Heart left ventricle (tissue), 16 donors: ENCODE measurements at places on chromosomes 1 and 21.

DNA sequence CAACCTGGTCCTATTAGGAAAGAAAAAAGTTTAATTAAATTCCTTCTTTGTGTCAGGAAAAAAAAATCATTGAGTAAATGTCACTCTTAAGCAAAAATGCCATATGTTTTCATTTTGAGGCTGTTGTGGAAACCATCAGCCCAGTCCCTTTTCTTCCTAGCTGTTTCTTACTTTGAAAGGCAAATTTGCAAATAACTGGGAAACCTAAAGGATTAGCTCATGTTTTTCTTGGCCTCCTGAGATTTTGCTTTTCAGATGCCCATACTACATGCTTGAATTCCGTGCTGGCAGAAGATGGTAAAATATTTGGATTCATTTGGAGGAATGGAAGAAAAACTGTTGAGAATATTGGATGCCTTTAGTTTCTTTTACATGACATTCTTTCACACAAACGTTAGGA lies 182.1 kb upstream of the ADAMTS5 start:
- H3K36me3 ChIP-seq, result no peaks in the 10 kb centered on the region
- no peaks in the 10 kb centered on the region for H3K27me3 ChIP-seq
- no peaks in the 10 kb centered on the region for H3K4me1 ChIP-seq
- H3K27ac ChIP-seq, result no peak overlapping the region

DNA sequence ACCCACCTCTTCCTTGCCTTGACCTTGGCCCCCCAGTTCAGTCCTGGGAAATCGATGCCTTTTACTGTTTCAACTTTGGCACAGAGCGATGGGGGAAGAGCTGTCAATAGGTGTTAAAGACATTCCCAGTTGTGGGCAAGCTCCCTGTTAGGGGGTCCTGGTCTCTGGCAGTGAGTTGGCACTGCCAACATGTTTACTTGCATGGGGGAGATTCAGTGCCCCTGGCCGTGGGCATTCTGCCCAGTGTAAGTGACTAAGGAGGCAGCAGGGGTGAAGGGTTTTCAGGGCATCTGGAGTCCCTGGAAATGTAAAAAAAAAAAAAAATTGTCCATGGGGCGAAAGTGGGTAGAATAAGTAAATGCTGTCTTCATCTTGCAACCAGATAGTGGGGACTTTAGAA lies 407.0 kb downstream of the PTPRU start:
- no peaks in the 10 kb centered on the region for H3K27me3 ChIP-seq
- H3K4me3 ChIP-seq, result no peak overlapping the region
- no peaks in the 10 kb centered on the region for H3K36me3 ChIP-seq
- H3K4me1 ChIP-seq, result no peaks in the 10 kb centered on the region
- DNase-seq, result no peak
- no peak overlapping the region for H3K27ac ChIP-seq

- H3K27ac ChIP-seq, result no peak overlapping the region
- no peak overlapping the region for H3K4me3 ChIP-seq
- no peak for DNase-seq
- H3K36me3 ChIP-seq, result no peaks in the 10 kb centered on the region
- H3K27me3 ChIP-seq, result no peaks in the 10 kb centered on the region
Observed at GRCh38 chr1:158054721-158055120, 61.3 kb downstream of the KIRREL1 start.

DNA sequence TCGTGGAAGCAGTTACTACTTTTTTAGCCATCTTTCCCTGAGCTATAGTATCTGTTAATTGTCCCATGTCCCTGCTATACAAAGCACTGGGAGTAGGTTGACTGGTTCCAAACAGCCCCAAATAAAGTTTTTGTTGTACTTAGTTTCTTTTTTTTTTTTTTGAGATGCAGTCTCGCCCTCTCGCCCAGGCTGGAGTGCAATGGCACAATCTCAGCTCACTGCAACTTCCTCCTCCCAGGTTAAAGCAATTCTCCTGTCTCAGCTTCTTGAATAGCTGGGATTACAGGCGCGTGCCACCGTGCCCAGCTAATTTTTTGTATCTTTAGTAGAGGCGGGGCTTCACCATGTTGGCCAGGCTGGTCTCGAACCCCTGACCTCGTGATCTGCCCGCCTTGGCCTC lies 3.3 kb downstream of the NCSTN start:
- no peak overlapping the region for H3K4me3 ChIP-seq
- no peaks in the 10 kb centered on the region for H3K27me3 ChIP-seq
- DNase-seq, result no peak
- no peak overlapping the region for H3K27ac ChIP-seq
- H3K36me3 ChIP-seq, result no peaks in the 10 kb centered on the region

DNA sequence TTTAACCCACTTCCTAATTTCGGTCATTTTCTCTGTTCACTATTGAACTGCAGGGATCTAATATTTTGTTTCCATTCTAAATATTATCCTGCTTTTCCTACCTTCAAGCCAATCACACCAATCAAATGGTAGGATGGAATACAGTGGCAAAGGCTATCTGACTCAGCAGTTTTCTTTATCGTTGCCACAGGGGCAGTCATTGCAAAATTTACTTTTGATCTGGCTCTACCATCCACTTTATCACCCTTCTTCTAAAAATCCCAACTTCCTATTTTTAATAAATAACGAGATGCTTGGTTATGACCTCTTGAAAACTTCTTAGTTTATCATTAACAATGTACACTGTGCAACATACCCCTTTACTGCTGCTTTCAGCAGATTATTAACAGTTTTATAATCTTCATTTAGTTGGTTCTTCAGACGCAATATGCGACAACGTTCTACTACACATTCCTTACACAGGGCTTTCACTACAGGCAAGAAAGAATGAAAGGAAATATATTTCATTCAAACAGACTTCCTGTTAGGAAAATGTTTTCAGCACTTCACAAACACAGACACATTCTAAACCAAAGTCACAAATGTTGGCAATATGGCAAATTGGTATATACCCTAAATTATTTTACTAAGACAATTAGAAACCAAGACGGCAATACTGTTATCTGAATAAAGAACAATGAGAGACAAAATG lies 52.3 kb upstream of the RAP1GAP start:
- H3K4me3 ChIP-seq, result no peak overlapping the region
- no peak for DNase-seq
- no peaks in the 10 kb centered on the region for H3K27me3 ChIP-seq
- H3K36me3 ChIP-seq, result peaks cover 25% of the 10 kb centered on the region
- no peak overlapping the region for H3K27ac ChIP-seq
- H3K4me1 ChIP-seq, result no peaks in the 10 kb centered on the region

DNA sequence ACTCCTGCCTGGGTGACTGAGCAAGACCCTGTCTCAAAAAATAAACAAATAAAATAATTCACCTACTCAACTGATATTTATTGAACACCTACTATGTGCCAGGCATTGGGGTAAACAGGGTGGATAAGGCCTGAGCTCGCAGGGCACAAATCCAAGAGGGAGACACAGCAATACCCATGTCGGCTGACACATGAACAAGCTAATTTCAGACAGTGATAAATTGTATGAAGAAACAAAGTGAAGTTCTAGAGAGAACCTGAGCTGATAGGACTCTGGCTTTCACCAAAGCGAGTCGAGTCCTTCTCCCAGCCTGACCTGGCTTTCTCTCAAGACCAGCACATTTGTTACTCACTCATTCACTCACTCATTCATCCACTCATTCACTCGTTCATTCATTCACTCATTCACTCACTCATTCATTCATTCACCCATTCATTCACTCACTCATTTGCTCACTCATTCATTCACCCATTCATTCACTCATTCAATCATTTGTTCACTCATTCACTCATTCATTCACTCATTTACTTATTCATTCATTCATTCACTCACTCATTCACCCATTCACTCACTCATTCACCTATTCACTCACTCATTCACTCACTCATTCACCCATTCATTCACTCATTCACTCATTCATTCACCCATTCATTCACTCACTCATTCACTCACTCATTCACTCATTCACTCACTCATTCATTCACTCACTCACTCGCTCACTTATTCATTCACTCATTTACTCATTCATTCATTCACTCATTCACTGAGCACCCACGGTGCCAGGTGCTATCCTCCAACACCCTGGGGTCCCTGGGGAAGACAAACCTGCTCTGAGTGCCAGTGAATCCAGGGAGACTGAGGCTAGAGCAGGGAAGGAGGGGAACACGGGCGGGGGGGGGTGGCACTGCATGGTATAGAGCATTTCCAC lies 37.4 kb upstream of the CASZ1 start:
- no peaks in the 10 kb centered on the region for H3K36me3 ChIP-seq
- no peak for DNase-seq
- H3K4me1 ChIP-seq, result no peaks in the 10 kb centered on the region

GRCh38 chr1:226887006-226887405 lies 16.6 kb downstream of the PSEN2 start:
- no peak for DNase-seq
- H3K27me3 ChIP-seq, result no peaks in the 10 kb centered on the region
- H3K27ac ChIP-seq, result no peak overlapping the region
- H3K4me1 ChIP-seq, result peaks cover 12% of the 10 kb centered on the region

DNA sequence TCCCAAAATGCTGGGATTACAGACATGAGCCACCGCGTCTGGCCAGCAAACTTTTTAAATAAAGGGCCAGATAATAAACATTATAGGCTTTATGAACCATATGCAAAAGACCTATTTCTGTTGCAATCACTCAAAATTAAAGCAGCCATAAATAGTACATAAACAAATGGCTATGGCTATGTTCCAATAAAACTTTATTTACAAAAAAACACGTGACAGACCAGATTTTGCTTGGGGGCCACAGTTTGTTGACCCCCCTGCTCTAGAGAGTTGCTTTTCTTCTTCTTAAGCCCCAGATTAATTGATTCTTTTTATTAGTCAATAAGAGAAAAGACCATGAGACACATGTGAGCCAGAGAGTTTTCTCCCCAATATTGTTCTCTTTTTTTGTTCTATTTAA lies 138.3 kb downstream of the MACF1 start:
- no peaks in the 10 kb centered on the region for H3K4me1 ChIP-seq
- no peaks in the 10 kb centered on the region for H3K27me3 ChIP-seq
- DNase-seq, result no peak
- H3K36me3 ChIP-seq, result peaks cover 24% of the 10 kb centered on the region

DNA sequence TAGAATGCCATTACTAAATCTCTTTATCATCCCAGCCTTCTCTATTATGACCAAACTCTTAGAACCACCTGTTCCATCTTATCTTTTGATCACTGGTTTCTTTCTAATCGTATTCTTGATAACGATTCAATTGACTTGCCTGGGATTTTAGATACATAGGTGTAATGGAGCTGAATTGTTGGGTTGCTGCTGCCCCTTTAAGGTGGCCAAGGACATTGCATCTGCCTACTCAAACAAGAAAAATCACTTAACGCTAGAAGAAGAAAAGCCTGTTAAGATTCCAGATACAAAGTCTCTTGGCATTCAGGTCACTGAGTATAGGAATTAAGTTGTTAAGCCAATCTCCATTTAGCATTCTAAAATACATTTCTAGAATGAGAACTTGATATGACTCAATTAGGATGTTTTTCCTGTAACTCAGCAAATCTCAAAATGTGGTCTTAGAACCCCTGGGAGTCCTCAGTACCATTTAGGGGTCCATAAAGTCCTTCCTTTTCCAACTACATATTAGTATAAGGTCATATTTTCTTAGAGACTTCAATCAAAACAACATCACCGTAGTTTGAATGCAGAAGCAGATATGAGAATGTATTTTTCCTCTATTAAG lies 12.4 kb downstream of the NEXN start:
- no peak overlapping the region for H3K4me3 ChIP-seq
- H3K27me3 ChIP-seq, result no peaks in the 10 kb centered on the region
- H3K36me3 ChIP-seq, result peaks cover 26% of the 10 kb centered on the region
- H3K4me1 ChIP-seq, result peaks cover 19% of the 10 kb centered on the region
- DNase-seq, result peak; percentile 15

DNA sequence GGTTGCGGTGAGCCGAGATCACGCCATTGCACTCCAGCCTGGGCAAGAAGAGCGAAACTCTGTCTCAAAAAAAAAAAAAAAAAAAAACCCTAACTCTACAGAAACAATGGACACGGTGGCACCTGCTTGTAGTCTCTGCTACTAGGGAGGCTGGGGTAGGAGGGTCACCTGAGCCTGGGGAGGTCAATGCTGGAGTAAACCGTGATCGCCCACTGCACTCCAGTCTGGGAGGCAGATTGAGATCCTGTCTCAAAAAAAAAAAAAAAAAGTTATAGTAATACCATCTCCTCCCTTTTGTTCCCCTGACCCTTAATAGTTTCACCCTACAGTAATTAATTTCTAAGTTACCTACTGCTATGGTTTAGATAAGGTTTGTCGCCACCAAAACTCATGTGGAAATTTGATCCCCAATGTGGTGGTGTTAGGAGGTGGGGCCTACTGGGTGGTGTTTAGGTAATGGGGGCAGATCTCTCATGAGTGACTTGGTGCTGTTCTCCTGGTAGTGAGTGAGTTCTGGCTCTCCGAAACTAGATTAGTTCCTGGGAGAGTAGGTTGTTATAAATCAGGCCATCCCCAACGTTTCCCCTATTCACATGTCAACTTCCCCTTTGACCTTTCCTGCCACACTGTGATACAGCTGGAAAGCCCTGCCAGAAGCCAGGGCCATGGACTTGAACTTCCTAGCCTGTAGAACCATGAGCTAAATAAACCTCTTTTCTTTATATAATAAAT lies 9.8 kb downstream of the FBXO42 start:
- no peak overlapping the region for H3K4me3 ChIP-seq
- H3K27me3 ChIP-seq, result no peaks in the 10 kb centered on the region
- DNase-seq, result no peak
- no peak overlapping the region for H3K27ac ChIP-seq
- H3K4me1 ChIP-seq, result peaks cover 9% of the 10 kb centered on the region
- H3K36me3 ChIP-seq, result no peaks in the 10 kb centered on the region
